ENCODE measurements at places on chromosomes 6 and 20.

- no peak for DNase-seq
These were observed 6.9 kb upstream of the RPS6KA2 start for GRCh38 chr6:166633732-166634535.

DNA sequence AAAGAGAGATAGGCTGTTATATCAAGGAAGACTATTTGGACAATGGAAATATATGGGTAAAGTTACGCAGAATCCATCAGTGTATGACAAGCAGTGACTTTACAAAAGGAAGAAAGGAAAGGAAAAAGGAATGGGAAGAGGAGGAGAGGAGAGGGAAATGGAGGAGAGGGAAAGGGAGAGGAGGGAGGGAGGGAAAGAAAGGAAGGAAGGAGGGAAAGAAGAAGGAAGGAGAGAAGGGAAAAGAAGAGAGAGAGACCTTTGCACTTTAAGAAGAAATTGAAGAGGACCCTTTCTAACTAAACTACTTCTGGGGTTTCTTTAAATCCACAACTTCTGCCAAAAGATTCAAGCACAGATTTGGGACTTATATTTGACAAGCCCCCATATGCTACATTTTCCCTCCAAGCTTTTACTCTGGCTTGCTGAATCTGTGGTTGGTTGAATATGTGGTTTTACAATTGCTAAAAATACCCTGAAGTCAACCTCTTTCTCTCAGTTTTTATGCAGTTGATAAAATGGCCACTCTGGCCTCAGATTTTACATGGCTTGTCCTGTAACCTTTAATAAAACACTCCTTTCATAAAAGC lies 120.8 kb upstream of the RAB32 start:
- DNase-seq: no peak

GRCh38 chr6:122790028-122790422 lies 967 bp downstream of the SMPDL3A start:
- DNase-seq: no peak

GRCh38 chr6:3561725-3562124 lies 104.9 kb upstream of the SLC22A23 start:
- no peak for DNase-seq

GRCh38 chr20:21166801-21167200 lies 40.9 kb downstream of the KIZ start:
- DNase-seq: no peak

- DNase-seq: no peak
These were observed 35.8 kb downstream of the FBXO5 start for GRCh38 chr6:152946995-152947394.

DNA sequence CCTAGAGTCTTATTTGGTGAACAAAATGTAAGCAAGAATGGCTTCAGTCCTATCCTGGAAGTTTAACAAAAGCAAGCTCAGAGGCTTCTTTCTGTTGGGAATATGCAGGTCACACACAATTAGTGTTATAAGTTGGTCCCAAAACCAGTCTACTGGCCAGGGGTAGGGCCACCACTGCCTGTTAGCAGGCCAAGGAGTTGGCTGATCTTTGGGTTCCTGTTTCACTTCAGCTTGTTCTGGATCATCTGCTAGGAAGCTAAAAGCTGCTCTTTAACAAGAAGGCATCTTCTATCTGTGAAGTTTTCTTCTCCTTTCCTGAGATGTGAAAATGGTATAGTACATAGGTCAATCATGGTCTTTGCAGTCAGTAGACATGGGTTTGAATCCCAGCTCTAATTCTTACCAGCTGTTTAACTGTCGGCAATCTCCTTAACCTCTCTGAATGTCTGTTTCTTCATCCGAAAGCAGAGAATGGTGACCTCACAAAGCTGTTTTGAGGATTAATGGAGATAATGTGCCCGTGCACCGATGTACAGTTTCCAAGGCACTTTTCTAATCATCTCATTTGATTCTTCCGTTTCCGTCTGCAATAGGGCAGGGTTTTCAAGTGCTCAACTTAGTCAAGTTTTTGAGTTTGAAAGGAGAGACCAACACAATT lies 271.2 kb upstream of the TAB2 start:
- DNase-seq: no peak

GRCh38 chr20:44829688-44830087 lies 19.3 kb upstream of the RIMS4 start:
- DNase-seq: no peak

- no peak for DNase-seq
These were observed 22.5 kb downstream of the SLC17A4 start for GRCh38 chr6:25777031-25777430.

DNA sequence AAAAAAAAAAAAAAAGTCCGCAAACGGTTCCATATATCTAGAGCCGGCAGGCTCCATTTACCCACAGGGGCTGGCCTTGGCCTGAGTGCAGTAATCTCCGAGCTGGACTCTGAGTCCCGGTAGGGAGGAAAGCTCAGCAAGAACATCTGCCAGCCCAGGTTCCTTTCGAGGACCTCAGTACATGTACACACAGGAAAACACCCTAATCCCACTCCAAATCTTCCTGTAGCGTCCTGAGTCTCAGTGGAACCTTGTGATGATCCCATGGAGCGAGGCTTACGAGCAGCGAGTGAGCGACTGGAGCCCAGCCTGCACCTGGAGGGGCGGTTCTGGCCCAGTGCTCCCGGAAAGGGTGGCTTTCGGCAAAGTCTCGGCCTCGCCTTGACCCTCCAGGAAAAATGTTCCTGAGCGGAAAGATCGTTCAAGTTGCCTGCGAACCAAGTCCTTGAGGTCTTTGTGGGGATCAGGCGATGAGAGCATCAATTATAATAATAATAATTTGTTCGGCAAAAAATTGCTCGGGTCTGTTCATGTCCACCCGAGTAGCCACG lies 32.1 kb downstream of the PRSS16 start:
- no peak for DNase-seq

DNA sequence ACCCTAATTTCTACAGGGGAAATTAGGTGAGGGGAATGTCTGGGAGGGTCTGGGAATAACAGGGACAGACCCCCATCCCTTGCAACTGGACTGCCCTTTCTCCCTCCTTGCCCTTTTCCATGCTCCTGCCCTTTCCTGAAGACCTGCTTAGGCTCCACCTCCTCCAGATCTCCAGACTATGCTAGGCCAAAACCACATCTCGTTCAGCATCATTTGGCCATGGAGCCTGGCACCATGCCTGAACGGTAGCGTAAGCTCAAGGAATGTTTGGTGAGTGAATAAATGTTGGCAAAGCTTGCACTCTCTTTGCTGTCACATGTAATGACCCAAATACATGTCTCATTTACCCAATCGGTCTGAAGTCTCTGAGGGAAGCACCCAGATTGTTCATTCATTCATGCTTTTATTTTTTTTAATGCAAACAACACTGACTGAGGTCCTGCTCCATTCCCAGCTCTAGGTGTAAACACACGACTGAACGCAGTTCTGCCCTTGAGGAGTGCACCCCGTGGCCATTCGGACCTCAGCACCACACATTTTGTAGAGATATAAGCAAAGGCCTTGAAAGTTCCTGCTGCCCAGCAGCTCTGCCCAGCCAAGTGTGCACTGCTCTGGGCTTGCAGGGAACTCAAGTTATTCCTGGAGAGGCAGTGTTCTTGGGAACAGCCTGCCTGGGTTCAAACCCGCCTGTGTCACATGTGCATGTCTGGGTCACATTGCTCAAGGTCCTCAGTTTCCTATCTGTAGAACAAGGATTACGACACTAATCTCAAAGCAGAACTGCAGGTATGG lies 1.1 kb upstream of the GRM4 start:
- no peak for DNase-seq

DNA sequence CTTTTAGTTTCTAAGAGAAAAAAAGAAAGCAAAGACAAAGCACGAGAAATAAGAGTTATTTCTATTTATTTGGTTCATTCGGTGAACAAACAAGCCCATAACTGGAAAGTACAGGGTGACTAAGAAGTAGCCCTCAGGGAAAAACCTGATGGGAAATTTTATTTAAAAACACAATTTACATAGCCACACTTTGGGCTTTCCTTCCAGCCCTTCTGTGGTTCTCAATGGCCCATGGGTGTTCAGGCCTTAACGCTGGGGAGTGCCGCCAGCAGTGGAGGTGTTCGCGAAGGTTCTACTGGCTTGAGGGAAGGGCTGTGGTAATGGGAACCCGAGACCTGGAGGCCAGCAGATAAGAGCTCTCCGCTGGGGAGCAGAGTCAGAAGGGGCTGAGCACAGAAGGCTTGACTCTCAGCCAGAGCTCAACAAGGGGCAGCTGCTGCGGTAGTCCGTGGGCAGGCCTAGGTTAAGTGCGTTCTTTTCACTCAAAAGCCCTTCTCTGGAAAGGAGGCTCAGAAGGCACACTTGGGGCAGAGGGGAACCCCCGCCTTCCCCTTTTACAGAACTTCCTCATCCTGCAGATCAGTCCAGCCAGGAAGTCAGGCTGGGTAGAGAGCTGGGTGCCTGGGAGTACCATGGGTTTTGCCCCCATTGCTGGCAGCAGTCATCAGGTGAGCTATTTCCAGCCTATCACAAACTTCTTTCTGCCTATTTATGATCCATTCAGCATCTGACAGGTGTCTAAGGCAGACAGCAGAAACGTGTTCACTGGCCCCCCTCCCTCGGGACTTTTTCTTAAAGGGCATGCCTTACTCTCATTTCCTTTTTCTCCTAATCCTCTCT lies 8.8 kb upstream of the CD83 start:
- no peak for DNase-seq

DNA sequence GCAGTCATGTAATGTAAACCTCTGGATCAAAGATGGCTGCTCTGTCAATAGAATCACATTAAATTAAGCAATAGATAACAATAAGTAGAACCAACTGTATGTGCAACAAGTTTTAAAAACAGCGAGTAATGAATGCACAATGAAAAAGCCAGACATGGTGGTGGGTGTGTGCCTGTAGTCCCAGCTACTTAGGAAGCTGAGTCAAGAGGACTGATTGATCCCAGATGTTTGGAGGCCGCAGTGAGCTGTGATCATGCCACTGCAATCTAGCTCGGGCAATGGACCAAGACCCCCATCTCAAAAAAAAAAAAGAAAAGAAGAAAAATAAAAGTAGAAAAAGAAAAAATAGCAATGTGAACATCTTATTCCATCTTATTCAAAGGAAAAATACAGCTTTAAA lies 558.7 kb upstream of the MMS22L start:
- DNase-seq: no peak

DNA sequence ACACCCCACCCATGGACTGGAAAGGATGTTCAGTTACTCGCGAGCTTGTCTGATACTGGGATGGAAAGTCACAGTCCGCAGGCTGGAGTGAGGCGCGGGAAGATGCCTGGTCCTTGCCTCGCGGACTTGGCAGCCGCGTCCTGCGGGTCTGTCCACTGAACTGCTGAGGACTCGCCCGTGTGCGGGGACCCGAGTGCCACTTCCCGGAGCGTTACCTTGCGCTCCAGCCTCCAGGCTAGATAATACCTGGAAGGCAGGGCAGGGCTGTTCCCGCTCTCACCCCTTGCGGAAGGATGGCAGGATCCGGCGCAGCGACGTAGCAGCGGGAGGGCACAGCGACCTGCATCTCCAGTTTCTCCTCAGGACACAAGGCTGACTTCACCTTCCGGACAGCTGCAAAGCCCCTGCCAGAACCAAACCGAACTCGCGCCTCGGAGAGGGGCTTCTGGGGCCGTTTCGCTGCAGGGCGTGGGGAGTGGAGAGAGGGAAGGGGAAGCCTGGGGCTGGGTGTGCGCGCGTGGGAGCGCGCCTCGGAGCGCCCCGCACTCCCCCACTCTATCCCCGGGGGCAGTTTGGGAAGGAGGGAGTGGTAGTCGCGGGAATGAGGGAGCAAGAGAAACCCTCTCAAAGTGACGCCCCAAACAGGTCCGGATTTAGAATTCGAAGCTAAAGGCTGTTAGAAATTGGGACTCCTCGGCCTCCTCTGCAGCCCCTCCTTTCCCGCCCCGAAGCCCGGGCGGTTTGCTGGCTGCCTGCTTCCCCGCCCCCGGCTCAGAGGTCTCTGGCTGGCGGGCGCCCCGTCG lies at the start of gene KCNQ5:
Gene KCNQ5 (plus strand): TSS at position 774 of the 803 bp plus-strand sequence.
- DNase-seq: no peak

Measured in stimulated activated CD8-positive, alpha-beta memory T cell treated with anti-CD3 and anti-CD28 coated beads, Interleukin-4, amount 100 ng/mL, for 4 hours (primary cell).